Upper lobe of right lung (tissue), 1 donor: ENCODE measurements at places on chromosomes 16 and 17.

- DNase-seq: no peak
Observed at GRCh38 chr16:89920723-89921122, 2.1 kb downstream of the MC1R start.

DNA sequence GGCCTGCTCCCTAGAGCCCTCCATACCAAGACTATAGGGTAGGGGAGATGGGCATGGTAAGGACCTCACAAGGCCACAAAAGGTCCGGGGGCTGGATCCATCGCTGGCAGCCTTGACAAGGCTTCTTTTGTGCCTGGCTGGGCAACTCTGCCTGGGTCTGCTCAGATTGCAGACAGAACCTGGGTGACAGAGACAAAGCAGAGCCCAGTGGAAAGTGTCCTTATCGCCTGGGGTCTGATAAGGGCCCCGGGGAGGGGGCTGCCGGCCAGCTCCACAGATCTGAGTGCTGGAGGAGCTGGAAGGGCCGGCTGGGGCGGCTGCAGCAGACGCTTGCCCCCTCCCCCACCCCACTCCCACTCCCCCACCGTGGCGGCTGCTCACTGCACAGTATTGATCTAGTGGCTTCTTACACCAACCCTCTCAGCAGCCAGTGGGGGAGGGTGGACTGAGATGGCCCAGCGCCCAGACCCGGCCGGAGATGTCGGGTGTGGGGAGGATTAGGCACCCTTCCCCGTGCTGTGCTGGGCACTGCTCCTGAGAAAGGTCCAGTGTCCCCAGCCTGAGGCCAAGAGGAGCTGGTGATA, 7.2 kb downstream of the MMP15 start:
- DNase-seq: peak; percentile 86

DNA sequence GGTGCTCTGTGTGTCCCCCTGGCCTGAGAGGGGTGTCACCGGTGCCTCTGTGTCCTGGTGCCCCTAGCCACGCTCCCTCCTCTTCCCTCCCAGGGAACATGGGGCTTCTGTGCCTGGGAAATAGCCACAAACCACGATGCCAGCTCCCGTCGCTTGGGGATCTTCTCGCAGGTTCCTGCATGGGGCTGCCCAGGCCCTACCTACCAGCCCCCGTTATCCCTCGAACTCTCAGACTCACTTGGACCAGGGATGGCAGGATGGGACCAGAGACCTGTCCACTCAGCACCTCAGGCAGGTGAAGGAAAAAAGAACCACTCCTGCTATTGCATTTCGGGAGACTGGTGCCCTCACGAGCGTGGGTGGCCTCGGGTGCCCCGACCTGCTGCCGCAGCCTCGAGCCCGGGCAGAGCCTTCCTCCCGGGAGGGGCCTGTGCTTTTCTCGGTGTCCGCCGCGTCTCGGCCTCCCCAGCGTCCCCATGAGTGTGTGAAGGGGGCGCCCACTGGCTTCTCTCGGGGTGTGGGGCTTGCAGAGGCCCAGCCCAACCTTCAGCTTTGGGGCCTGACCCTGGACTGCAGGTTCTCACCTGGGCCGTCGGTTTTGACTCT, 41.0 kb upstream of the GNG13 start:
- DNase-seq: no peak

- DNase-seq: peak; percentile 79
Observed at GRCh38 chr16:4347765-4348509, 3.2 kb downstream of the PAM16 start.

GRCh38 chr16:19175492-19176262, 7.6 kb downstream of the SYT17 start:
- no peak for DNase-seq

GRCh38 chr17:4658478-4659305, 17.2 kb upstream of the ALOX15 start:
- DNase-seq: peak; percentile 7

DNA sequence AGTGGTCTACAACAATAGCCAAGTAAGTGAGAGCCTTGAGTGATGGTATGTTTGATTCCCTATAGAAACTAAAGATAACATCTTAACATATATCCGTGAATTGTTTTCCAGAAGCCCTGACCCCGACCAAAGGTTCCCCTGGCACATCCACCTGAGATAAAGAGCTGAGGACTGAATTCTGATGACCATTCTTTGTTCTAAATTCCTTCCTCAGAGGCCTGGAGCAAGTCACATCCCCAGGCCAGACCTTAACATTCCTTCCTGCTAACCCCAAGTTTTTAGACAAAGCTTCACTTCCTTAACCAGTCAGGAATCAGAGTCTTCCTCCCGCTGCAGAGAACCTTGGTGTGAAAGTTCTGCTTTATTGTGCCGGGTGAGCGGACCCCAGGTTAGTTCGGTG, 83.3 kb downstream of the PMP22 start:
- DNase-seq: no peak

GRCh38 chr17:72363089-72363610, 242.3 kb downstream of the SOX9 start:
- DNase-seq: no peak

- no peak for DNase-seq
Observed at GRCh38 chr16:82888591-82889001, 261.8 kb downstream of the CDH13 start.

DNA sequence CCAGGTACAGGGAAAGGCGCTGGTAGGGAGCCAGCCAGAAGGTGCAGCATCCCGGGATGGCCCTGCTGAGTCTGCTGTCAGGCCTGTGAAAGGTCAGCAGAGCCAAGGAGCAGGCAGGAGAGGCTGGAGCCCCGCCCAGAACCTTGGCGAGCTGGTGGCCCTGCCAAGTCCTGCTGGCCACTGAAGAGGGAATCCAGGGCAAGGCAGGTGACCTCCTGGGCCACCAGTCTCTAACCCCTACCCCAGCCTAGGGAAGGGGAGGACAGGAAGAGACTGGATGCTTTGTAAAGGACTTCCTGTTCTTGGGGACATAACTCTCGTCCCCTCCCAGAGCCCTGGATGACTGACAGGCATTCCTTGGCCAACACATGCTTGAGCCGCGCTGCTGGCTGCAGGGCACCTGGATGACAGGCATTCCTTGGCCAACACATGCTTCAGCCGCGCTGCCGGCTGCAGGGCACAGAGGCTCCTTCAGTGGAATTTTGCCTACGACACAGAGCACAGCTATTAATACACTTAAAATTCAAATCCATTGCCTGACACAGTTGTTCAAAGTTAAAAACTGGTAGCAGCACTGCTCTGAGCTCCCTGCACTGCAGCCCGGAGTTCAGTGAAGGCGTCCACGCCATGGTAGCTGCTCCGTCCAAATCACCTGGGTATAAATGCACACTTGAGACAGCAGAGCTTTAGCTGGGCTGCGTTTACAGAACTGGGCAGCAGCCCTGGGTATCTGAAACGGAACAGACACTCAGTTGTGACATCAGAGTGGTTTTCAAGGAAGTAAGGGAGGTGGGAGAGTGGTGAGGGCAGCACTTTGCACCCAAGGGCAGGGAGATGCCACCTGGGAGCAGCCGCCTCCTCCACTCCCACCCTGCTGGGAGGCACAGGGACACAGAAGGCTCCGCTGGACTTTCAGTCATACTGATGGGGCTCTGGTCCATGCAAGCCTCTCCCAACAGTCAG, 2.0 kb upstream of the BRICD5 start:
- DNase-seq: peak; percentile 83

GRCh38 chr17:42639525-42640113, 19.5 kb upstream of the TUBG2 start:
- DNase-seq: no peak

DNA sequence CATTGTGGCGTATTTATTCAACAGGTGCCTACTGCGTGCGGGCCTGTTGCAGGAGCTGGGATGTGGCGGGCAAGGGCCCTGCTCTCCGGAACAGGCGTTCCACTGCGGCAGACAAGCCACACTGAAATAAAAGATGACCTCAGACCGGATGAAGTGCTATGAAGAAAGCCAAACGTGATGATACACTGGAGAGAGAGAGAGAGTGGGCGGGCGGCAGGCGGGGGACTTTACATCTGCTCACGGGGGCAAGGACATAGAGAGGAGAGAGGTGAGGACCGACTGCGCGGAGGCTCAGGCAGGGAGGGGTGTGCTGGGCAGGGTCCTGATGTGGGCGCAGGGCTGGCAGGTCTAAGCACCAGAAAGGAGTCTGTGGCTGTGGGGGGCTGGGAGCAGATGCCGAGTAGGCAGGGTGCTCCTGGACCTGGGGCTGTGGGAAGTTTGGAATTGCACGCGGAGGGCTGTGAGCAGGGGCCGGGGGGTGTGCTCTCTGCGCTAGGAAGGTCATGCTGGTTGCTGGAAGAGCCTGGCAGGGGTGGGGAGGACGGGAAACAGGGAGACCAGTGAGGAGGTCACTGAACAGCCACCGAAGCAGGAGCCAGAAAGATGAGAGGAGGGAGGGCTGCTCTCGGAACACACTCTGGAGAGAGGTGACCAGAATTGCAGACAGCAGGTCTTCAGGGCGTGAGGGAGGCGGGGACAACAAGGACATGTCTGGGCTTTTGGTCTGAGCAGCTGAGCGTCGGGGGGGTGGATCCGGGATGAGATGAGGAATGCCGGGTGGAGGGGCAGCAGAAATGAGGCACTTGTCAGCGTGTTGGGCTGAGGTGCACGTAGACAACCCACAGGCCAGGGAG, 9.9 kb downstream of the MXRA7 start:
- DNase-seq: no peak

GRCh38 chr17:65678546-65678945, 117.1 kb upstream of the AXIN2 start:
- no peak for DNase-seq

- no peak for DNase-seq
Observed at GRCh38 chr16:86558355-86559193, 3.5 kb upstream of the MTHFSD start.

GRCh38 chr17:65055708-65056638, 567 bp downstream of the GNA13 start:
- DNase-seq: peak; percentile 86

DNA sequence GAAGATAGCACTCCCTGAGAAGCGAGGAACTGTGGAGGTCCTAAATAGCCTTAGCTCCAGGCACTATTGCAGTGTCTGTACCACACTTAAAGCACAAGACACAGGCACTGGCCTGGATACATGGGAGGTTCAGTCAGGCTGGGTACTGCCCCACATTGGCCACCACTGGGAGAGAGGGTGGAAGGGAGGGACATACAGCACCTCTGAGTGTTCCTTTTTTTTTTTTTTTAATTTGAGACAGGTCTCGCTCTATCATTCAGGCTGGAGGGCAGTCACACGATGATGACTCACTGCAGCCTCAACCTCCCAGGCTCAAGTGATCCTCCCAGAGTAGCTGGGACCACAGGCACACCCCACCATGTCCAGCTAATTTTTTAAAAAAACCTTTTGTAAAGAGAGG, 1.4 kb downstream of the GSG1L2 start:
- no peak for DNase-seq

- DNase-seq: peak; percentile 57
Observed at GRCh38 chr17:80847496-80848230, 144.0 kb upstream of the CHMP6 start.

GRCh38 chr17:75776386-75777295, 8.0 kb upstream of the UNK start:
- peak; percentile 47 for DNase-seq

- DNase-seq: no peak
Observed at GRCh38 chr17:67290711-67291291, 45.8 kb upstream of the HELZ start.

DNA sequence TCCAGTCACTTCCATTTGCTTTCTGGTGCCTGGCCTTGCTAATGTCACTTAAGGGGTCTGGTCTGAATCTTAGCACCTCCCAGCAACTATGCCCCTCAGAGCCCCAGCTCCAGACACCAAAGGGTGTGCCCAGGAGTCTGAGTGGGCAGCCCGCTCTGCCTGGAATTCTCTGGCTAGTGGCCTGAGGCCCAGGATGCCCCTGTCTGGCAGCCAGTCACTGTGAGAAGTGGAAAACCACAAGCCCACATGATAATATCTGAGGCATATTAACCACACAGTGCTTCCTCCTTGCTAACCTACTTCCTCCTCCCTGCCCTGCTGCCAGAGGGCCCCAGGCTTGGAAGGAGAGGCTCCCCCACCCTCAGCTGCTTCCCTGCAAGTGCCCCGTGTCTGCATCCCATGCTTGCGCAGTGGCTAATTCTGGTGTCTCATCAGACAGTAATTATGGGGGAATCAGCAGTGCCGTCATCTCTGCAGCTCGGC, 14.0 kb downstream of the SRCIN1 start:
- no peak for DNase-seq

DNA sequence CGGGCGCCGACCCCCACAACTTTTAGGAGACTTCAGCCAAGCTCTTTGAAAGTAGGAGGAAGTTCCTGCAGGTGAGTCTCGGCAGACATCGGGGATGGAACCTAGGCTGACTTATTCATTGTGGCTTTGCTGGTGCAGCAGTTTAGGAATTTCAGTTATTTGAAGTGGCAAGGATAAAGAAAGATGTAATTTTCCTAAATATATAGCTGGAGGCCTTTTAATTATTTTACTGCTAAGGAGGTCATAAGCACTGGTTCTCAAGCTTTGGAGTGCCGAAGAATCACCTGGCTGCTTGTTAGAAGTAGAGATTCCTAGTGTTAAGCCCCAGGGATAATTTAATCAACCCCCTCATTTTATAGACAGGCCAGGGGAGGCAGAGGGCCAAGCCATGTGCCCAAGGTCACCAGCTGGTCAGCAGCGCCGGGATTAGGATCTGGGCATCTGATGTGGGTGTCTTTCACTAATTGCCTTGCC, 28.9 kb upstream of the BCAR1 start:
- DNase-seq: no peak

DNA sequence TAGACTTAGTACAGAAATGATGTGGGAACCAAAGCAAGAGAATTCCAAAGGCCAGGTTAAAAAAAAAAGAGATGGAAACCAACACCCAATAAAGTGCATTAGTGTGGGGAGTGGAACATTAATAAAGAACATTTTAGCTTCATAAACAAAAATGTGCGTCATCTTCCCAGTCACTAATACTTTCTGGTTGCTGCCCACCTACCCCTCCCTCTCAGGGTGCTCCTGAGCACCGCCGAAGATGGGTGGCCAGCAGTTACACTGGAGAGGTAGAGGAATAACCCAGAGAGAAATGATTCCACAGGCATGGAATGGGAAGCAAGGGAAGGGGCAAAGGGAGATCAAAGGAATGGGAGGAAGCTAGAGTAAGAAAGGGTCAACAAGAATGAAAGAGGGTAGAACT, 6.0 kb upstream of the CHD3 start:
- DNase-seq: no peak

- no peak for DNase-seq
Observed at GRCh38 chr16:14018851-14019250, 52.3 kb upstream of the MRTFB start.

- DNase-seq: peak; percentile 68
Observed at GRCh38 chr16:88804552-88805339, 1.2 kb downstream of the CDT1 start.
